Stimulated activated CD4-positive, alpha-beta T cell treated with anti-CD3 and anti-CD28 coated beads, Interleukin-1b, Interleukin-23, amount 100 ng/mL, for 1 hour (primary cell): ENCODE measurements at places on chromosomes 13 and 19.

DNA sequence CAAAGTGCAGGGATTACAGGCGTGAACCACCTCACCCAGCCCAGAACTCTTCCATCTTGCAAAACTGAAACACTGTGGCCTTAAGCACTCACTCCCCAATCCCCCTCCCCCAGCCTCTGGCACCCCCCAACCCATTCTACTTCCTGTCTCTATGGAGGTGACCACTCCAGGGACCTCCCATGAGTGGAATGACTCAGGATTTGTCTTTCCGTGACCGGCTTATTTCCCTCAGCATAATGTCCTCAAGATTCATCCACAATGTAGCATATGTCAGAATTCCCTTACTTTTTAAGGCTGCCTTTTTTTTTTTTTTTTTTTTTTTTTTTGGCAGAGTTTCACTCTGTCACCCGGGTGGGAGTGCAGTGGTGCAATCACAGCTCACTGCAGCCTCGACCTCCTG, 3.6 kb upstream of the F2RL3 start:
- DNase-seq, result no peak

DNA sequence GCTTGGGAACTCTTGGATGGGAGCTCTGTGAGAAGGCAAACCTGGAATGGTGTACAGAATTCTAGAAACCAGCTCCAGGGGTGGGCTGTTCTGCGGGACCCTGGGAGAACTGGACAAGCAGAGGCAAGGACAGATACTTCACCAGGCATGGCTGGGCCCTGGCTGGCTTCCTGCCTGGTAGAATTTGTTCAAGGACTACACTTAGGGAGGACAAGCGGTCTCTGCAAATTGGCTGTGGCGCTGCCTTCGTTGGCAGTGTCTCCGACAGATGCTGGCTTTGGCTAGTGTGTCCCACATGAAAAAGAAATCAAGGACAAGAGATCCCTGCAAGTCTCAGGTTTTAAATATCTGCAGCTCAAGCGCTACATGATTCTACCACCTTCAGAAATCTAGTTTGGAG, 12.4 kb downstream of the CEBPG start:
- no peak for DNase-seq

DNA sequence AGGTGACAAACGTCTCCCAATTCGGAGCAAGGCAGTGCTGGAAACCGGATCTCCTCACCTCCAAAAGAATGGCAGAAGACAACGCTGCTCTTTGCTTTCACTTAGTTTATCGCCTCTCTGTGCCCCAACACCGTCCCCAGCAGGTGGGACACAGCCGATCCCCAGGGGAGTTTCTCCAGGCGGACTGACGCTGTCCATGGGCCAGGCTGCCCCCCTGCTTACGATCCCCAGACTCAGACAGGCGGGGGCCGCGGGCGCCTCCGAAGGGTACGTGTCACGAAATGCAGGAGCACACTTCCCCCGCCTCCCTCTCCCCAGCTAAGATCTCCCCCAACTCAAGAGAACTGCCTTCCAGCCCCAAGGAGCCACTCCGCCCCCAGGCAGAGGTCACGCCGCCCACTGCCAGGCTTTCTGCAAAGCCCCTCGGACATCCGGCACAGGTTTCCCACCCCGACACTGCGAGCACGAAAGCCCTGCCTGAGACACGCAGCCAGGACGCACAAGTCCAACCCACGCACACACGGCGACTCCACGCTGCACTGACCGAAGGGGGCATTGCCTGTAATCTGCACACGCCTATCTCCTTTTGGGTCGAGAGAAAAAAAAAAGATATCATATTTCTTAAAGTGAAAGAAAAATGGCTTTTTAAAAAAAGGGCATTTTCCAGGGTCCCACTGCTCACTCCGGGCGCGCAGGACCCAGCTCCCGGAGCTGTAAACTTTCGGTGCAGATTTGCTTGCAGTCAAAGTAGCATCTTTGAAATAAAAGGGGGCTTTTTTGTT, 2.0 kb downstream of the SPRY2 start:
- no peak for DNase-seq

DNA sequence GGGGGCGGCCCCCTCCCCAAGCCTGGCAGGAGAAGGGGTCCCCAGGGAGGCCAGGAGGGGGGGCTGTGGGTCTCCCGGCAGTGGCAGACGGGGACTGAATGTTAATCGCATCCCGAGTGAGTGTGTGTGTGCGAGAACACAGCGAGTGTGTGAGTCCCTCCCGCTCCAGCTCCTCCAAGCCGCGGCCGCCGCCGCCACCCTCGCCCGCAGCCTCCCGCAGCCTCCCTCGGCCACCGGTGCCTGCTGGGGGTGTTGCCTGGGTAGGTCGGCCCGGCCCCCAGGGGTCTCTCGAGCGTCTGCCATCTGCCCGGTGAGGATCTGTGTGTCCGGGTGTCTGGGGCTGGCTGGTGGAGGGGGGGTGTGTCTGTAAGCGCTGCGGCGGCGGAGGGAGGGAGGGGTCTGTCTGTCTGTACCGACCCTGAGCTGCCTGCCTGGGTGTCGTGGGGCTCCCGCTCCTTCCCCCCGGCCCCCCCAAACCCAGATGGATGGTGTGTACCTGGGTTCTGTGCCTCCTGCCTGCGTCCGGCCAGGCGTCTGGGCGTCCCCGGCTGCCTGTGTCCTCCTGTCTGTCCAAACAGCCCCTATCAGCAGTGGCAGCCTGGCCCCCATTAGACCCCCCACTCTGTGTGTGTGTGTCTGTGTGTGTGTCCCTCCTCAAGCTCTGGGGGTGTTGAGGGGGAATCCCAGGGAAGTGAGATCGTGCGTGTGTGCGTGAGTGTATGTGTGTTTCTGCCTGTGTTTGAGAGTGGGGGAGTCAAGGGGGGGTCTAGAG, at the start of gene GRIN2D:
Gene GRIN2D (plus strand): TSS at position 110 of the 772 bp plus-strand sequence. CDS start 4,725 bp downstream, outside the sequence.
- no peak for DNase-seq

DNA sequence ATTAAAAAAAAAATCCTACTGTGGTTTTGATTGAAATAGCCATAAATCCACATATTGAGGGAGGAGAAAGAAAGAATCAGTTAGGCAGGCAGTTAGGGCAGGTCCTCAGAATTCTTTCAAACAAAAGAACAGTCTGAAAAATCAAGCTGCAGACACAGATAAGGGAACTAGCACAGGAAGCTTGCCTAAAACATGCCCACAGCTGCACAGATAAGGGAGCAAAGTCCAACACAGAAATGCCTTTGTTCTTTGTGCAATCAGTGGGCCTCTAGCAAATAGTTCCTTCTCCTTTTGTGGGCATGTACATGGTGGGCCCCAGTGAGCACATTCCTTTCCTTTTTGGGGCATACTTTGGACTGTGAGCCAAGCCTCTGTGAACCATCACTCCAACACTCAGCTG, 42.7 kb downstream of the UTP14C start:
- DNase-seq, result no peak

DNA sequence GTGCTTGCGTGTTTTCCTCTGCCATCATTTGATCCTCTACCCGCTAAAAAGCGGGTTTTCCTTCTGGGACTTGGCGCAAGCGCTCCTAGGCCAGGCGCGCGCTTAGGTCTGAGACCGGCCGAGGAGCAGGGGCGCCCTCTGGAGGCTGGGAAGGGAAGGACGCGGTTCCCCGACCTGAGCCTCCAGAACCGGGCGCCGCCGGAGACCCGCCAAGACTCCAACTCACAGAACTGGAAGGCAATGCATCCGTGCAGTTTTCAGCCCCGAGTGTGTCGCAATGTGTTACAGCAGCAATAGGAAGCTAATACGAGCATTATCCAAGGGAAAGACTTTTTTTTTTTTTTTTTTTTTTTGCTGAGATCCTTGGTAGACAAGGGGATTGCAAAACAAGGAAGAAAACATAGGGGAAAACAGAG, 190.9 kb downstream of the COL4A1 start:
- peak; percentile 13 for DNase-seq

- DNase-seq, result no peak
These were observed 1820.8 kb downstream of the UQCRFS1 start for GRCh38 chr19:27392027-27392632.

- no peak for DNase-seq
These were observed 32.8 kb downstream of the ATP11A start for GRCh38 chr13:112722433-112723263.

DNA sequence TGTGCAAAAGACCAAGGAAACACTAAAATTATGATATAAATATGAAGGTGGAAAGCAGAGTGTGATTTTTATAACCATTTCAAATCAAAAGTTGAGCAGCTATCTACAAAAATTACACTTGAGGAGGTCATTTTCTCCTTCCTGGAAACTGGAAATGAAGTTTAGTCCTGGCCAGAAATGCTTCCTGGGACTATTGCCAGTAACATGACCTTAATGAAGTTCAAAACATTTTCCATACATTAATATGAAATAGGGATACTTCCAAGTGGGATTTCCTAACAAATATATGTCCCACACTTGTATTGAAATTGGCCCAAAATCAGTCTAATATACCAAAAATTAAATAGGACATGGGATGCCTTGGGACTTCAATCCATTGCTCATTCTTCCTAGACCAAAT, 1556.8 kb upstream of the MIR17HG start:
- DNase-seq, result no peak

DNA sequence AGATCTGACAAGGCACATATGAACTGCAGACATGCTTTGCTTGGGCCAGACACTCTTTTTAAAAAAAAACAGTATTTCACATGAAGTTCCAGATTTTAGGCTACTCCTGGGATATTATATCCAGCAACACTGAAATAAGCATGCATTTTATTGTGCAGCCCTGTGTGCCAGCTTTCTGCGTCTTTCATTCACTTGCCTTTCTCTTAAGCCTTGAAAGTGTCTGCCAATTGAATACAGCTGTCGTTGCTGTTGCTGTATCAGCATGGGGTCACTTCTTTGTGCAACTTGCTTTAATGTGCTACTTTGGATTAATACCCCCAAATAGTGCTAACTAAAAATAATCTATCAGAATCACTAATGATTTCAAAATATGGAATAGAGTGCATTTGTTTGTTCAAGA, 657.8 kb downstream of the SLITRK6 start:
- no peak for DNase-seq

GRCh38 chr13:20776751-20777150, 3.0 kb upstream of the EEF1AKMT1 start:
- DNase-seq, result no peak
